ENCODE measurements at places on chromosomes 2 and 18.

DNA sequence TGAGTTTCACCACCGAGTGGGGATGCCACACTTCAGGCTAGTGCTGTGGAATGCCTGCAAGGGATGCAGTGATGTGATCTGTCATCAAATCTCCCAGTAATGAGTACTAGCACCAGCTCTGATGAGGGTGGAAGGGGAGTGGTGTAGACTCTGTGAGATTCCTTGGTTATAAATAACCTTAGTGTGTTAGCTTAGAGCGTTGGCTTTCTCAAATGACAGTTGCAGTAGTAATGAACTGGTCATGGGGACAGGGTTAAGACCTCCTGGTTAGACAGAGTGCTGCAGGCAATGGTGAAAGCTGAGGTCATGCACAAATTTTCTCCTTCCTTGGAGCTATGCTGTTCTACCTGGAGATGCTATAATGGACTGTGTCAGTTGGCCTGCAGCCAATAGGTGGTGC, 1063.4 kb upstream of the CRIM1 start:
- DNase-seq = no peak

- DNase-seq = no peak
Observed at GRCh38 chr18:74276609-74277008, 15.2 kb downstream of the CYB5A start.

GRCh38 chr18:76383636-76384035, 111.4 kb downstream of the ZNF516 start:
- peak; percentile 76 for DNase-seq

DNA sequence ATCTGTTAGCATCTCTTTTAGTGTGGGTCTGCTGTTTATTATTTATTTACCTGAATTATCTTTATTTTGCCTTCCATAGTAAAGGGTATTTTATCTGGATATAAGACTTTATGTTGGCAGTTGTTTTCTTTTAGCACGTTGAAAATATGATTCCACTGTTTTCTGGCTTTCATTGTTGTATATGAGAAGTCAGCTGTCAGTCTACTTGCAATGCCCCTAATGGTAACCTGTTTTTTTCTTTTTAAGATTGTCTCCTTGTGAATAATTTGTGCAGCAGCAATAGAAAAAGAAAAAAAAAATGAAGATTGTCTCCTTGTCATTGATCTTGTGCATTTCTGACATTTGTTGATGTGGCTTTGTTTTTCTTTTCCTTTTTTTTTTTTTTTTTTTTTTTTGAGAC, 27.2 kb downstream of the SNED1 start:
- DNase-seq = no peak

DNA sequence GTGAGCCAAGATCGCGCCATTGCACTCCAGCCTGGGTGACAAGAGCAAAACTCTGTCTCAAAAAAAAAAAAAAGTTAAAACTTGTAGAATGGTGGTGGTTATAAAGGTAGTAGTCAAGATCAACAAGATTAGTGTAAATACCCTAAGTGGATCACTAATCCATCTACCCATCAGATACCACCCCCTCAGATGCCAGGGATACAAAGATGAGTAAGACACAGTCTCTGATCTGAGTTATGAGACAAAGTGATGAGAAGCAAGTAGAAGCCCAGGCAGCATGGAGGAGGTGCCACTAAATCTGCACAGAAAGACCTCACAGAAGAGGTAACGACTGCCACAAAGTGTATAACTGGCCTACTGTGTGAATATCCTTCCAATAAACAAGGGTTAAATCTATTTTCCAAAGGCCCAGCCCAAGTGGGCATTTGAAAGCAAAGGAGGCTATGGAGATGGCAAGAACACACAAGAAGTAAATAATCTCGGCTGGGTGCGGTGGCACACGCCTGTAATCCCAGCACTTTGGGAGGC, 20.2 kb downstream of the NFE2L2 start:
- DNase-seq = no peak

- DNase-seq = no peak
Observed at GRCh38 chr2:196218106-196218505, 46.7 kb upstream of the STK17B start.

DNA sequence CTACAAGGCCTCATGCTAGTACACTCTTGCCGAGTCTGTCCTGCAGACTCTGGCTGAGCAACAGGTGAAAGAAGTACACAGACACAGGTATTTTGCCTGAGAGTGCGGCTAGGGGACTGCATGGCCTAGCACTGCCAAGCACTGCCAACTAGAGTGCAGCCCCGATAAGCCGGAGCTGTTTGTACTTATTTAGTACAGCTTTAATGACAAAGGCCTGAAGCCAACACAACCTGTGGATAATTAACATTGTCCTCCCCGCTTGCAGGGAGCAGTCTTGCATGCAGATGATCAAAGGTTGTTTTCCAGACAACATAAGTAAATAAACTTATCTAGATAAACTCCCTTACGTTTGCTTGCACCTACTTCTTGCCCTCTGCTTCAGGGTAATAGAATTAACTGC, 63.7 kb upstream of the MMADHC start:
- no peak for DNase-seq

GRCh38 chr2:184581391-184581790, 16.9 kb upstream of the ZNF804A start:
- DNase-seq = no peak

DNA sequence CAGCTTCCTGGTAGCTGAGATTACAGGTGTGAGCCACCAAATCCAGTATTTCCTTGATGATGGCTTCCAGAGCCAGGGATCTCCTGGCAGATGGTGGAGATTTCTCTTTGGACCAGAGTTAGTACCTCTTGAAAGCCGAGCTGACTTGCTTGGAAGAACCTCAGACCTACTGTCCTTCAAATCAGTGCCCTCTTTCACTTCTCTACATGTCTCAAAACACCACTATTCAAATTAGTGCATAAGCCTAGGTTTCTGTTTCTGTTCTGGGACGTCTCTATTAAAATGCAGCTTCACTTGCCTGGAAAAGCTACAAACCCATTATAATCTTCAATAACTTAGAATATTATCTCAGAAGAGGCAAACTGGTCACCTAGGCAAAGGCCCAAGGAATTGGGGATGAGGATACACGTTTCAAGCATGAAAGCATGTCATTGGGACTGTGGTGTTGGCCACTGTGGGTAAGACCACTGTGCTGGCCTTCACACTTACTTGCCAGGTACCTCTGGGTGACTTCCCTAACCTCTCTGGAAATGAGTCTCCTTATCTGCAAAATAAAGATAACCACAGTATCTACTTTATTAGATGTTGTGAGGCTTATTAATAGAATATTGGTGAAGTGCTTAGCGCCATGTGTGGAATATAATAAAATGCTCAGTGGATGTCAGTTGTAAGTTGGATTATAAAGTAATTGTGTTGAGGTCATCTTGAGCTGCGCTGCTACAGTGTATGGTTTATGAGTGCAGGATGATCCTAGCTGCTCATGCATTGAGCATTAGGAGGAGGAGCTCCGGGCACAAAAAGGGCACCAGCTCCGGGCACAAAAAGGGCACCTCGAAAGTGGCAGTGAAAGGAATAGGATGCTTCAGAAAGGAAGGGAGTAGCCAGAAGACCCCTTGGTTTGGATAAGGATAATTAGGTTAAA, 84.5 kb downstream of the DOCK10 start:
- DNase-seq = no peak

DNA sequence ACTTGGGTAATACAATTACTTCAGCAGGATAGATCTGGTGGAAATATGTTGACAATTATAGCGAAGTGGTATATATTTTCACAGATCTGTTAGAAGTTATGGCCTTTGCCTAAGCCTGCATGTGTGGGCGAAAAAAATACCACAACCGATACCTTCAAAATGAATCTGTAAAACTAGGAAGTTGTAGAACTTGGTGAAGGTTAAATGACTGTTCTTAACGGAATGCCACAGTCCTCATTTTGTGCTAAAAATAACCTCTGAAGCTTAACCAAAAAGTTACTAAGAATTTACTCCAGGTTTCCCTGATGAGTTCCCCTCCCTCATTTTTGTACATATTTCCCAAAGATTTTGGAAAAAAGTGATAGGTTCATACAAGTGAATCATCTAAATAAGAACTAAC, 550.7 kb downstream of the THSD7B start:
- no peak for DNase-seq

GRCh38 chr2:70826696-70827350, 6.4 kb upstream of the CLEC4F start:
- no peak for DNase-seq

- DNase-seq = no peak
Observed at GRCh38 chr2:207397917-207398655, 131.7 kb upstream of the CREB1 start.

DNA sequence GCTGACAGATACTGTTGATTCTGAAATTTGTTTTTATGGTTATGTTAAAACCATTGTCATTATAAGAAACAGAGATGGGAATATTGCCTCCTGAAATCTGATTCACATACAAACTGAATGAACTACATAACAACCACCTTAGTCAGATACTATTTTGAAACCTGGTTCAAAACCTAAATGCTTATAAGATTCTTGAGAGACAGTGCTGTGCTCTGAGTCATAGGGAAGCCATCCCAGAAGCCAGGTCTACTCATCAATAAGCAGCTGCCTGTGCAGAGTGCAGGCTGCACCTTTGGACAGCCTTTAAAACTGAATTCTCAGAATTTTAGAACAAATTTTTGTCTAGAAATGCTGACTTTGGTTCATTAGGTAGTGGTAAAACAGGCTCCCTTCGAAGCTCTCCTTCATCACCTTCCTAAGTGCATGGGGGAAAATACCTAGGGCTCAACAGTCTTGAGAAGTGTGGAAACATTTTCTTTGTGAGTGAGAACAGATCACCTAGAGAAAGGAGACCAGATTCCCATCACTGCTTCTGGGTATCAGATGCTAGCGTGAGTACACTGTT, at the start of gene SERPINB7:
SERPINB7 (plus strand) TSS at position 253 of the 565 bp plus-strand sequence. CDS start 6,955 bp downstream, outside the sequence.
- DNase-seq = no peak

DNA sequence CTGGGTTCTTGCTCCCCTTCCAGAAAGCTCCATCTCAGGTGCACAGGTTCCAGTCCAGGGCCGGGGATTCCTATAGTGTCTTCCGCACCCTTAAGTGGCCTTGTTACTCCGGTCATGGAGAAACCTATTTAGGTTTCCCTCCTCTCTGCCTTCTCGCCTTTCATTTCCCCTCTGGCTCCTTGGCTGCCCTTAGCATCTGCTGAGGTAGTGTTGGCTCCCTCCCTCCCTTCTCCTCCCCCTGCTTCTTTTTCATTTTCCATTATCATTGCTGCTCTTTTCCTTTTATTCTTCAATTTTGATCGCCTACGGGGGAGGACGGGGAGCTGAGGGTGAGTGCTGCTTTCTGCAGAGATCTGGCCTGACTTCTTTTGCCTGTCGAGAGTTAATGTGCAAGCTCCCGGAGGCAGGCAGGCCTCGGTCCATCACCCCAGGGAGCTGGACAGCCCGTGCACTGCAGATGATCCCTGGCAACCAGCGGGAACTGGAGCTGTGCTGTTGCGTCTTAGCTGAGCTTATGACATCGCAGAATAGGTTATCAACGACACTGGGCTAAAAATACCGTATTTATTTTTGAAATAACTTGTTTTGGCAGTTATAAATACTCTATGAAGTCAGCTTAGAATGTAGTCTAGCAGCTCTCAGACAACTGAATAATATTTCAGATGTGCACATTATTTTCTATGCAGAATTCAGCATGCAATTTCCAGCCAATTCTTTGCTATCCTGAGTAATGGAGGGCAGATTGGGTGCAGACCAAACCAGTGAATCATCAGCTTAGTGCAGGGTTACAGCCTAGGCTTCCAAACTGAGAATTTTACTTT, 141.9 kb downstream of the SLC4A3 start:
- no peak for DNase-seq

DNA sequence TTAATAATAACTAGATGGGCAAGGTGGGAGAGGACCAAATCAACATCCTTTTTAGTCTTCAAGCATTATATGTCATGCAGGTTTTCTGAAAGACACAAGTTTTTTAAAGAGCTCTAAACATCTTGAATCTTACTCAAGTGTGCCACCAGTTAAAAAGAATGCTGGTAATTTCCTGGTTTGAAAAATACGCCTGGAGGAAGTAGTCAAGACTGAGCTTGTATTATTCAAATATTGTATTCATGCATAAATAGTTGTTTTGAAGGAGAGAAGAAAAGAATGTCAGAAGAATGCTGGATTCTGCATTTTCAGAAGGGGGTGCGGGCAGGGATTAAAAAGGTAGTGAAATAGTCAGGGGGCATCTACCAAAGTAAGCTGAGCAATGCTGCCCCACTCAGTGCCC, 90.7 kb downstream of the WDPCP start:
- DNase-seq = no peak

DNA sequence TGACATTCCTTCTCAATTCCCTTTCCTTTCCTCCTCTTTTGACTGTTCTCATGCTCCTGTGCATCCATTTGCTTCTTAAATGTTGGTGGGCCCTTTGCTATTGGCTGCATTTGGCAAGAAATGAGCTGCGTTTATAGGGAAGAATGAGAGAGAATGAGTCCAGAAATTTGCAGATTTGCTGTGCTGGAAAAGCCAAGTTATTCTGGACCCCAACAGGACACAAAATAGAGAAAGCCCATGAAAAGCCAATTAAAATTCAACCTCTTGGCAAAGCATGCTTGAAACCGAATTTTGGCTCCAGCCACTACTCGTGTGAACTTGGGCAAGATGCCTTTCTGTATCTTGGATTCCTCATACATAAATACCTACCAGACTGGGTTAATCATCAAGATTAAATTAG, 1.3 kb upstream of the SCLY start:
- no peak for DNase-seq

DNA sequence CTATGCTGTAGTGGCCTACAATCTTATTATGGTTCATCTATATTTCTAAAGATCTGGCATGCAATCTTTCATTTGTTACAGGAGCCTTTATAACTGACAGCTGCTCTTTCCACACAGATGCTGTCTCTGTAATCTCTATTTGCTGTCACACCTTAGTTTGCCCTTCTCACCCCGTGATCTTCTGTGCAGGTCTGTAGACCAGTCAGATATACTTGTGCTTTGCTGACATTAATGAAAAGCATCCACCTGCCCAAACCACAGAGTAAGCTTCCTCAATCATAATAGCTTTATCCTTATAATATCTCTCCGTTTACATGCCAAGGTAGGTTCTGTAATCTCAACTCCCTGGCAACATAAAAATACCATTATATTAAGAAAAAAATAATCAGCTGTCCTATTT, 122.4 kb downstream of the GRB14 start:
- no peak for DNase-seq

DNA sequence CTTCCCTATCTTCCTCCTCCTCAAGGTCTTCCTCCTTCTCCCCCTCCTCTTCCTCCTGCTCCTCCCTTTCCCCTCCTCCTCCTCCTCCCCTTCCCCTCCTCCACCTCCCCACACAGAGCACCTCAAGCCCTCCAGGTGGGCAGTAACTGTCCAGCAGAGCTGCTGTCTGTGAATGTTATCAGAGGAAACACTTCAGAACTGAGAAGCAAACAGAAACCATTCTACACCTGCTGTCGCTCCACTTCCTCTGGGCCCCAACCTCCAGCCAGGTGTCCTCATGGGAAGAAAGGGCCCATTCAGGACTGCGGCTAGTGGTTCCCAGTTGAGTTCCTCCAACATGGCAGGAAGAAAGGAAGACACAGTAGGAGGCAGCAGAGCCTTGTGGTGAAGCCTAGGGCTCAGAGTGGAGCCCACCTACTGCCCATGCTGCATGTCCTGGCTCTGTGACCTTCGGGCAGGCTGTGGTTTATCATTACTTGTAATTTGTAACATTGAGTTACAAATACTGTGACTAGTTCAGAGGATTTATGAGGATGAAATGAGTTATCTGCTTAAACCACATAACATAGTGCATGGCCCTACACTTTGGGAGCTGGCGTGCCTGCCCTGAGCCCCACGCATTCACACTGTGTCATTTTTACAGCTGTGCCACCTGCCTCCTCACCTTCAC, 165.9 kb upstream of the ID2 start:
- no peak for DNase-seq
